Effector CD4-positive, alpha-beta T cell (primary cell): ENCODE measurements at places on chromosomes 5 and 9.

DNA sequence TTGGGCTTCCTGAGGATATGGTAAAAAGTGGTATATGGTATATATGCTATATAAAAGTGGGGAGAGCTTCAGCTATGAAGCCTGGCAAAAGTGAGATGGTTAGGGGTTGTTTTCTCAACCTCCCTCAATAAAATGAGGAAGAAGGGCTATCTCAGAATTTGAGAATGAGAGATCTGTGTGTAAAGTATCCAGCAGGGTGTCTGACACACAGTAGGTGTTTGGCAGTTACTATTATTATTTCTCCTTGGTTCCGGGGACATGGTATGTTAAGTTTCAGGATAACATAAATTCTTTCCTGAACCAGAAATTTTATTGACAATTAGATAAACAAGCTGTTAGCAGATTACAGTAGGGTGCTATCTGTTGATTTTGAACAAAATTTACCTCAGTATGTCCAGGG is 94.1 kb downstream of the DENND1A start:
- DNase-seq, result no peak

DNA sequence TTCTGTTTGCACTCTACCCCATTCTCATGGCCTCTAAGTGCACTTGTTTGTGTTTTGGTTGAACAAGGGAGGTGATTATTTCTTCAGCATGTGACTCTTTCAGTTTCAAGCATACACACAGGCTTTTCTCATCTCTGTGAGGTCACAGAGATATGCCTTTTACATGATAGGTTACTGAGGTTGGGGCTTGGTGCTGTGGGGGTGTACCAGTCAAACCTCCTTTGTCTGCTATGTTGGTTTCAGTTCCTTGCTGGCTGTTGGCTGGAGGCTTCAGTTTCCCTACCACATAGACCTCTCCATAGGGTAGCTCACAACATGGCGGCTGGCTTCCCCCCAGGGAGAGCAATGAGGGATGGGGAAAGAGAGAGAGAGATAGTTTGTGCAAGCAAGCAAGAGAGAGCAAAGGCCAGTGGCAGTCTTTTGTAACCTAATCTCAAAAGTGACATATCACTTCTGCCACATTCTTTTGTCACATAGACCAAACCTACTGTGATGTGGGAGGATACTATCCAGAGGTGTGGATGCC is 96.7 kb upstream of the SEMA6A start:
- no peak for DNase-seq

GRCh38 chr5:149367249-149367971 is 9.6 kb downstream of the PCYOX1L start:
- peak; percentile 35 for DNase-seq

GRCh38 chr5:171863935-171864334 is 78.3 kb downstream of the SMIM23 start:
- DNase-seq, result no peak

DNA sequence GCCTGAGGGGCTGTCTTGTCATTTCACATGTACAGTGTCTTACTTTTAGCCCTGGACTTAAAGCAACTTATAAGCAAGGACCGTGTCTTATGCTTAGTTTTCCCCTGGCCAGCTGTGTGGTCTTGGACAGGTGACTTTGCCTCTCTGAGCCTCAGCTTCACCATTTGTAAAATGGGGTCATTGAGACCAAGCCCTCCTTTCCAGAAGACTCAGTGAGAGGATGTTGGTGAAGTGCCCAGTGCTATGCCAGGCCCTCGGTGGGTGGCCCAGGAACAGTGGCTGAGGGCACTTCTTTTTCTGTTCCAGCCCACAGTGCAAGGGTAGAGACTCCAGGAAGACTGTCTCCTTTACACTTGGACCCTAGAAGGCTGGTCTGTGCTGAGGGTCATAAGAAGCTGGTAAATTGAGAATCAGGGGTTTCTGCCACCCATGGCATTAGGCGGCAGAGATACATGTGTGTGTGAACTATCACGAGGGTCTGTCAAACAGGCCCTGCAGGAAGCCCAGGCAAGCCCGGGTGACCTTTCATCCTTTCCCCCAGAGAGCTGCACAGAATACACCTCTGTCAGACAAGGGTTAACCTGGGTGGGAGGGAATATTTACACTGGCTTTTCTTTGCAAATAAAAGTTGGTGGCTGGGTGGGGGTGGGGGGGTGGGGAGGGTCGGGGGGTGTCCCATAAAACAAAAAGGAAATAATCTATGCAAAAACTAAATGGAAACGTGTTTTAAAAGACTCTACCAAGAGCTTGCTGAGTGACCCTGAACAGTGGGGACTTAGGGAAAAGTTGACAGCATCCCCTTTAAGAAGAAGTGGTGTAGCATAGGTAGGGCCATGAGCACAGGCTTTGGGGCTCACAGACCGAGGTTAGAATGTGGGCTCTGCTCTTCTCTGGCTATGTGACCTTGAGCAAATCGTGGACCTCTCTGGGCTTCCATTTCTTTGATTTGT is 20.4 kb upstream of the KIF12 start:
- no peak for DNase-seq

DNA sequence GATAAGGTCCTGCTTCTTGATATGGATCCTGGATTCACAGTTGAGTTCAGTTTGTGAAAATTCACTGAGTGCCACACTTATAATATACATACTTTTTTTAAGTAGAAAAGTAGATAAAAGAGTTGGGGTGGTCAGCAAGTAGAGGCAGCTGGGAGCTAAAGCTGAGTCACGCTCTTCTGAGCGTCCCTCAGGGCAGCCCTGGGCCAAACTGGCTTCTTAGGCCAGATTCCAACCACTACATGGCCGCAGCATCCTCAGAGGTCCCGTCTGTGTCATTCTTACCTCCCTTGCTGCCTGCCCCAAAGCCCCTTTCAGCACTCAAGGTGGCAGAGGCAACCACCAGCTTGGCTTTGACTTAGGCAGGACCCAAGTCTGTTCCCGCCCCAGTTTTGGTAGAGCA is 123.3 kb upstream of the TBC1D2 start:
- no peak for DNase-seq

DNA sequence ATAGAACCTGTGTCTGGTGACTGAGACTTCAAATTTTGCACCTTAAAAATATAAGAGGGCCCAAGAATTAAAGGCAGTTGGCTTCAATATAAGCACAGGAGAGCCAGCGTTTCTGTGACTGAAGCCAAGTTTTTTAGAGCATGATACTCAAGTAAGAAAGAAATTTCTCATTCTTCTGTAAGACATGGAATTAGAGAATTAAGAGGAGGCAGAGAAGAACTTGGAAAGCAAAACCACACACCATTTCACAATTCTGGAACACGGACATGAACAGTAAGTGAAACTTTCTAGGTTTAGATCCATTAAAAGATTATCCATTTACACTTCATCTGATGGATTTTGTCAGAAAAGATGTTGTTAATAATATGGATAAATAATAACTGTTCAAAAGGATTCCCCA is 8.9 kb upstream of the AGXT2 start:
- DNase-seq, result no peak

DNA sequence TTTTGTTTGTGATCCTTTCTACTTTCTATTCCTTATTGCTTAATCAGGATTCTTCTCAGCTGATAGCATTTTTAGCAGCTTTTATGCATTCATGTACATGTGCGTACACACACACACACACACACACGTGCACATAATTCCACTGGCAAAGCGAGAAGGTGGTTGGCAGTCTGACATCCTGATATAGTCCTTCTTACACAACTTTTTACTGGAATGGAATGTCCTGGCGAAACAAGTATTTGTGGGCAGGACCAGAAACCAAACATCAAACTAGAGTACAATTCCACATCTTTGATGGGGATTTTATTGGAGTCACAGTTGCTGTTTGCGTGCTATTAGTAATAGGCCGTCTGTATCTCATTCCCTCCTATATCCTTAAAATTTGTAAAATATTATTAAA is 356.5 kb downstream of the CCDC171 start:
- DNase-seq, result no peak

DNA sequence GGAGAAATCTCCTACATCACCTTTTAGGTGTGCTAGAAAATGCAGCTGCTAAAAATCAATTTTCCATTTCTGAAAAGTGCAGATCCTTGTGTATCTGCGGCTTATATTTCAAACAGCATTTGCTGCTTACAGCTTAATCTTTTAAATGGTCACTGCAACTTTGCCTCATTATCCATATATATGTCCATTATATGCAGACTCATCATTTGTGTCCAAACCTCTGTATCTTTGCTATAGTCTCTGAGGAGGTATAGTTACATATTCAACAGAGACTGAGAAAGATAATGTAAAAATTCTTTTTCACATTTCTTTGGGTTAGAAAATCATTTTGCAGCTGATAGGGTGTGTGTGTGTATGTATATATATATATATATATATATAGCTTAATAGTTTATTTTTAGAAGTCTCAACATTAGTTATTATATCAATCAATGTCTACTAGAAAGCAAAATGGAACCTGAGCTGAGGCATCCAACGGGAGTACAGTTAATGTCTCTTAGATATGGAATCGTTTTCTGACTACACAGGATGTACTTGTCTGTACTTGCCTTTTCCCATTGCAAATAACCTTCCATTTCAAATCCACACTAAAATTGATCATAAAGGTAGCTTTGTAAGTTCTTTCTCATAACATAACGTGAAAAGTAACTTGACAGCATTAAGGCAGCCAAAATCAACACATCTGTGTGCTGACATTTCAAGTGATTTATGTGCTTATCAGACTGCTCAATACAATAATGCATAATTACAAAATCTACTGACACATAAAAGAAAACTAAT is 267.0 kb upstream of the HAPLN1 start:
- no peak for DNase-seq

DNA sequence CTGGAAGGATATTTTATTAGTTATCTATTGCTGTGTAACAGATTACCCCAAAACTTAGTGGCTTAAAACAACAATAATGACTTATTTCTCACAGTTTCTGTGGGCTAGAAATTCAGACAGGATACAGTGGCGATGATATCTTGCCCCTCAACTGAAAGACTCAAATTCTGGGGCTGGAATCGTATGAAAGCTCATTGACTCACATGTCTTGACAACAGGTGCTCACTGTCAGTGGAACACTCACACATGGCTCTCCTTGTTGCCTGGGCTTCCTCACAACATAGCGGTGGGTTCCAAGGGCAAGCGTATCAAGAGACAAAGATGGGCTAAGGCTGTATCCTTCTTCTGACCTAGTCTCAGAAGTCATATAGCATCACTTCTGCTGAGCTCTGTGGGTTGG is 3.7 kb upstream of the GNPDA1 start:
- peak; percentile 15 for DNase-seq

- no peak for DNase-seq
Measured at GRCh38 chr5:141421489-141421855, 621 bp downstream of the PCDHGA11 start.
